ENCODE measurements at places on chromosomes 4 and X. TPM values are rescaled to one million over a fixed set of nuclear protein-coding genes. Genes with fewer than 3 reads are reported as not detected.

Gene LANCL3
- polyA plus RNA-seq: 4.0 TPM

Gene STARD8
- polyA plus RNA-seq: 17.6 TPM

Gene CNKSR2
- 11.7 TPM for polyA plus RNA-seq

Gene DDX53
- polyA plus RNA-seq: not detected

Gene NEUROG2
- polyA plus RNA-seq: not detected

Gene SMS
- polyA plus RNA-seq: 99.3 TPM

DNA sequence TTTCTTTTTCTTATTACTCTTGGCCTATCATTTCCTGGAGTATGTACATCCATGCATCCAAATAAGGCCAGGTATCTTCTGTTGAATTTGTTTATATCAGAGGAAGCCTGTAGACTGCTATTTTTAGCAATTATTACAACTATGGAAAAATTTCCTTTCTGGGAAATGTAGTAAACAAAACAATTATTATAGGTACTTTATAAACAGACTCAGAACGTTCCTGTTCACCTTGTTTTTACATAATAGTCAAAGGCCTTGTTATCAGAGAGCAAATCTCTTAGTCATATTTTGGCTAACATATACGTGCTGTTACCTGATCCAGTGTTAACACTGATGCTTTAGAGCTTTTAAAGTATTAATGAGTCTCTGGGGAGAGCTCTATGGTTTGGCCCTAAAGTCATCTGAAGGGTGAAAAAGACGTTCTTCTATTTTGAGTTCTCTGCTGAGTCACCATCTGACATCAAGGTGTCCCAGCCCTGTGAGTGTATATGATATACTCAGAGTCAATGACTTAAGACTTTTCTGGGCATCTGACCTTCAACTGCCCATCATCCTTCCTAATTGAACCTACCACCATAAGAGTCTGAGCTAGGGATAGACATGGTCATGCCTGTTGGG, 7.3 kb downstream of the SPARCL1 start:
- no peak for DNase-seq

DNA sequence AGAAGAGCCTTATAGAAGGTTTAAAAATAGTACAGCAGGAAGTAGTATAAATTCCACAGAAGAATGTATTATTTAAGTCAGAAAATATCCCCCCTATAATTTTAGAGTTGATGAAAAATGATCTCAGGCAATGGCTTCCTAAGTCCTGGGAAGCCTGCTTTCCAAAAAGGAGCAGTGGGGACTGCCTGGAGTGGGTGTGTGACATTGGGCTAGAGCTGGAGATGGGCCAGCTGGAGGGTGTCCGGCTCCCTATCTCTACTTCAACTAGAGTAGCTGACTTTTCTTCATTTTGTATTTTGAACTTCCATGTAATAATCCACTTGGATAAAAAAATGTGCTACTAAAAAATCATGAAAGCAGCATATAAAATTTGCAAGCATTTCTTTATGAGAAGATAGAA, 253.9 kb downstream of the ANK2 start:
- DNase-seq: no peak

- no peak for DNase-seq
Measured at GRCh38 chrX:7987160-7988012, 60.2 kb upstream of the PNPLA4 start.

DNA sequence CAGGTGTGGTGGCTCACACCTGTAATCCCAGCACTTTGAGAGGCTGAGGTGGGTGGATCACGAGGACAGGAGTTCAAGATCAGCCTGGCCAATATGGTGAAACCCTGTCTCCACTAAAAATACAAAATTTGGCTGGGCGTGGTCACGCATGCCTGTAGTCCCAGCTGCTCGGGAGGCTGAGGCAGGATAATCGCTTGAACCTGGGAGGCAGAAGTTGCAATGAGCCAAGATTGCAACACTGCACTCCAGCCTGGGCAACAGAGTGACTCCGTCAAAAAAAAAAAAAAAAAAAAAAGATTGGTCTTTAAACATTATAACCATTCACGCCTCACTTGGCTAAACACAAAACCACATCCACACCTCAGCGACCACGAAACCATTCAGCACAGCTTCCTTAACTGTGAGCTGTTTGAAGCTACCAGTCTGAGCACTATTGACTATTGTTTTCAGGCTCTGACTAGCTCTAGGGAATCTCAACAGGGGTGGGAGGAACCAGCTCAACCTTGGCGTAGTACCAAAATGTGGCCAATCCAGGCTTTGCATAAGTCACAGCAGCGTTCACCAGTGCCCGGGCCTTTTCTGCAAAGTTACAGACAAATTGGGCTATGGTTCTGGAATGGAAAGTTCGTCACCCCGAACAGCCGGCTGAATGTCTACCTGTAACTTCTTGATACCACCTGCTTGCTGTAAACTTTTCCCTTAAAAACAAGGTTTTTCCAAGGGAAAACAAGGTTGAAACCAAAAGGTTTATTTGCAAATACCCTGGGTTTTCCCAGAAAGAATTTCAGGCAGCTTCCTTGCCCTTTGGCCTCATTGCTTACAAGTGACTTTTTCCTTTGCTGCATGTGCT, 73.6 kb upstream of the DHX15 start:
- peak; percentile 20 for DNase-seq

DNA sequence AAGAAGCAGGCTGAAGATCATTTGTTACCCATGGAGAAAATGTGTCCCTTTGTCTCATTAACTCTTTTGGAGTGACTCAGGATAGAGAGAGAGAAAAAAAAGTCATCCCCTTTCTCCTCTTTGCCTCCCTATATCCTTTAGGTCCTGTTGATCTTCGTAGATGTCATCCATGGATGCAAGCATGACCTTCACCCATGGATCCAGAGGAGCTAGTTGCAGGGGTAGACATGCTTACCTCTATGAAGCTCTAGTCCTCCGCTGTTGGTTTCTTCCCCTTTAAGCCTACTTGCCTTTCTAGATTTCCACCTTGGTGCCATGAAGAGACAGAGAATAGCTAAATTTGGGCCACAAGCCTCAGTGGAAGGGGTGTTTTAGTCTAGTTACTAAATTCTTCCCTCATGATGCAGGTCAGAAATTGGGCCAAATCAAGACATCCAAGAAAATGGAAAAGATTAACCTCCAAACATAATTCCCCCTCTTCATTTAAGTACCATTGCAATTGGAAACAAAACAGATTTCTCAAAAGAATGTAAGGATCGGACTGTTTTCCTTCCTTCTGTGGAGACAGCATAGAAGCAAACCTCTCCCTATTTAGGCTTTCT, 178.4 kb downstream of the TECRL start:
- DNase-seq: no peak

DNA sequence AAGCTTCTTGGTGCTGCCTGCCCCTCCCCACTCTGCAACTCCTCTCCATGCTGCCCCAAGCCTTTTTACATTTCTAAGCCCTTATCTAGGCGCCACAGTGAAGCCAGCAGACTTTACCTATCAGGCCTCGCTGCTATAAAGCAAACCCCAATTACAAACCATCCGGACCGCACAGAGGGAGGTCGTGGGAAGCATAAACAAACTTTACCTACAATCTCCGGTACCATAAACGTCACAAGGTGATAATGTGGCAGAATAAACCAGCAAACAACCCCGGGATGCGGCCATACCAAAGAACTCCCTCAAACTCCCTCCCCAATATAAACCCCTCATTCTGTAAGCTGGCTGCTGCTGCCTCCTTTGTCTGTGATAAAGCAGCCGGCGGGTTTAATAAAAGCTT, 54.0 kb upstream of the ZCCHC13 start:
- no peak for DNase-seq

- no peak for DNase-seq
Measured at GRCh38 chrX:2682565-2683177, 8.4 kb upstream of the CD99 start.

- DNase-seq: peak; percentile 62
Measured at GRCh38 chrX:43958529-43958928, 14.7 kb downstream of the NDP start.
